ENCODE measurements at places on chromosomes 7 and 10. TPM values are rescaled to one million over a fixed set of nuclear protein-coding genes. Genes with fewer than 3 reads are reported as not detected.

Gene JCAD
- total RNA-seq: under 0.01 TPM

Gene GIMAP8
- not detected for total RNA-seq

Gene GPR158
- total RNA-seq: 5.5 TPM

Gene DRGX
- not detected for total RNA-seq

Gene DPP6
- total RNA-seq: not detected

Gene ZC3HAV1
- total RNA-seq: 22.4 TPM

Gene KIF11
- total RNA-seq: 39.6 TPM

Gene MMD2
- not detected for total RNA-seq

Gene LDB3
- total RNA-seq: not detected

Gene AKR1C8
- total RNA-seq: 0.21 TPM

Gene GPR26
- total RNA-seq: not detected
